Activated gamma-delta T cell treated with anti-CD3 and anti-CD28 coated beads, Interleukin-2, amount 50 U/mL, for 16 hours (primary cell): ENCODE measurements at places on chromosomes 6 and 20.

DNA sequence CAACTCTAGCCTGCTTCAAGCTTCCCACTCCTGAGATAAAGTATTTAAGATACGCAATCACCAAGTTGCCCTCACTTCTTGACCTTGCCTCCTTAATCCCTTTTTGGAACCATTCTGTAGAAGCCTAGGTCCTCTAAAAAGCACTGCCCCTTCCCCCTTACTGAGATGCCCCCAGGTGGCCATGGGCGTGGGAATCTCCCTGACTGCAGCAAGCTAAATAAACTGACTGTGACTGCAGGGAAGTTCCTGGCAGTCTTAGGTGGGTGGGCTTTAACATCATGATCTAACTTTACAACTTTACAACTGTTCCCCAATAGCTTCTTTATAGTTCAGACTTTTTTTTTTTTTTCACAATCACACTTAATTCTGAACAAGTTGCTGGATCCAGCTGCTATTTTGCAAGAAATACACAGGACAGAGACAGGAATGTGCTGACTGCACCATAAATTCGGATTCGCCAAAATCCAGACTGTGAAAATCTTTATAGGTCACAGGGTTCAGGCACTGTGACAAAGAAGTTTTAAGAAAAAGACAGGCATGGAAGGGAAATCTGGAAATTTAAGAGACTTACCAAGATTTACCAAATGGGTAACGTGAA lies 344.2 kb upstream of the SULF2 start:
- no peak for DNase-seq

- DNase-seq, result no peak
These were observed 99.1 kb downstream of the ADGB start for GRCh38 chr6:146697921-146698320.

- no peak for DNase-seq
These were observed 4.5 kb upstream of the TNXB start for GRCh38 chr6:32113386-32114352.

DNA sequence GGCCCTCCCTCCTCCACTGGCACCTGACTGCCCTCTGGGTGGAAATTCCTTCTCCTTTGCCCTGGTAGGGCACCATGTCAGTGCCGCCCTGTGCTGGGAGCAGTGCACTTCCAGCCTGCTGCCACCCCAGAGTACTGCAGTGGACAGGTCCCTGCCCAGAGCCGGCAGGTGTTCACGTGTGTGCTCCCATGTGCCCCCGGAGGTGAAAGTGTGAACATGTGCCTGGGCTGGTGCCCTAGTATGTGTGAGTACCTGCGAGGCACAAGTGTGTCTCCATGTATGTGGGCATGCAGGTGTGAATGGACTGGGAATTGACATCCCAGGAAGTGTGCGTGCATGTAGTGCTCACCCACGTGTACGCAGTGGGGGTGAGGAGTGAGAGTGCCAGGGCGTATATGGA lies 29.4 kb downstream of the SDCBP2 start:
- peak; percentile 17 for DNase-seq

- no peak for DNase-seq
These were observed 16.9 kb upstream of the STK35 start for GRCh38 chr20:2084703-2085102.
